ENCODE measurements at places on chromosomes 7 and 10.

DNA sequence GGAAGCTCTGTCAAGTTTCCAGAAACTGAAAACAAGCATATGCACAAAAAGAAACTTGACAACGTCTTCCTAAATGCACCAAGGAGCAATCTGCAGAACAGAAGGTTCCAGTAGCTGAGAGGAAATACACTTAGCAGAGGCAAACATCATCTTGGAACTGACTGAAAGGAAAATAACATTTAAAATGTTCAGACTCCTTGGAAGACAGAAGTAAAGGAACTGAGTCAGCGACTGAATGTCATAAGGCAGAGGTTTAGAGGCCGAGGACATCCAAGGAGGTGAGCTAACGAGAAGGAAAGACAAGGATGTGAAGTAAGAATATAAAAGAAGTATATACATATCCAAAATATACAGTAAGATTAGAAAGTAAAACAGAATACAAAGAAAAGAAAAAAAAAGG is 24.1 kb downstream of the SEMA3D start:
- no peak for DNase-seq

GRCh38 chr10:113122947-113123346 is 172.9 kb downstream of the TCF7L2 start:
- DNase-seq = no peak

DNA sequence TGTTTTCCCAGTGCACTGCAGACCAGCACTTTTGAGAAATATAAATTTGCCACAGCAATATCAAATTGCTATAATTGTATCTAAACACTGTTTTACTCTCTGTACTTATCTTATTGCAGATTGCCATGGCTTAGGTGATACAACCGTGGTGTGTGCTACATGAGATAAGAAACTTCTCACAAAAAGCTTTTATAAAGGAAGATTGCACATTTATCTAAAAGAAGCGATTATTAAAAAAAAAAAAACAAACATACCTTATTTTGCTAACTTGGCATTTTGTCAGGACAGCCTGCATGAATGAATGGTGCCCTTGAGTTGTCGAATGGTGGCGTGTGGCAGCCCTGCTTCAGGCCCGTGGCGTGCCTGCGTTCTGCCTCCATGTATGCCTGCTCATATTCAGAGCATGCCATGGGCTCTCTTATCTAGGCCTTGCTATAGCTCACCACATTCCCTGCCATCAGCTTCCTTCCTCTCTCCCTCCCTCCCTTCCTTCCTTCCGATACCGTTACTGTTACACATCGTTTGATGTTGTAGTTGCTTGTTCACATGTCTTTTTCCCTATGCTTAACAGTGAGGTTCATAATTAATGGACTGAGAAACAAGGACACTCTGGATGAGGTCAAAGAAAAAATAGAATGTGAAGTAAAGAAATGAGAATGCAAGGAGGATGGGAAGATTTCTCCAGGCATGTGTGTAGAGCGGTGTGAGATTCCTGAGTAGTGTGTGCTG is 34.9 kb downstream of the PRKAR2B start:
- DNase-seq = no peak

GRCh38 chr10:99908512-99908911 is 101.2 kb downstream of the DNMBP start:
- DNase-seq = no peak

DNA sequence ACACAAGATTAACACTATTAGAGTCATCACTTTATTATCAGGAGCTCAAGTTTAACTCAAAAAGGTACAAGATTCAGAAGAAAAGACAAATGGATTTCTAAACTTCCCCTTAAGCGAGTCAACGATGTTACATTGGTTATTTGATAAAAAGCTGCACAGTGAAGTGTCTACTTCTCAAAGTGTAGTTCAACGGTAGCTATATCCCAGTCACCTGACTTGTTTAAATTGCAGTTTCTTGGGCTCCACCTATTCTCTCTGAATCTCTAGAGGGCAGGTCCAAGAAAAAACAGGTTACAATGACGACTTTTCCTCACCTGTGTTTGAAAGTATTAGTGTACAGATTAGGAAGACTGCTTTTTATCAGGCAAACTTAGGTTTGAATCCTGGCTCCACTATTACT is 16.6 kb downstream of the MINDY3 start:
- DNase-seq = no peak

DNA sequence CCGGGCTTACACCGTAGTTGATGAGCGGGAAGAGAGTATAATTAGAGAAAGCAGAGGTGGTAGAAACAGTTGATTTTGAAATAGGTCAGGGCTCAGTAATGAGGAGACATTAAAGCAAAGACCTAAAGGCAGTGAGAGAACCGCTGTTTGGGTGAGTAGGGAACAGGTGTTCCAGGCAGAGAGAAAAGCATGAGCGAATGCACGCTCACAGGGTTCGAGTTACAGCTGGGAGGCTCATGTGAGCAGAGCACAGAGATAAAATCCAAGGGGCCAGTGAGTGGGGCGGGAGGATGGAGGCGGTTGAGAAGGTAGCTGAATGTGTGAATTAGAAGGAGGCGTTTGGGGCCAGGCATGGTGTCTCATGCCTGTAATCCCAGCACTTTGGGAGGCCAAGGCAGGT is 39.9 kb downstream of the APBB1IP start:
- no peak for DNase-seq

Measured in suppressor macrophage (primary cell).